ENCODE measurements at places on chromosomes 5 and 9. TPM values are rescaled to one million over a fixed set of nuclear protein-coding genes. Genes with fewer than 3 reads are reported as not detected.

DNA sequence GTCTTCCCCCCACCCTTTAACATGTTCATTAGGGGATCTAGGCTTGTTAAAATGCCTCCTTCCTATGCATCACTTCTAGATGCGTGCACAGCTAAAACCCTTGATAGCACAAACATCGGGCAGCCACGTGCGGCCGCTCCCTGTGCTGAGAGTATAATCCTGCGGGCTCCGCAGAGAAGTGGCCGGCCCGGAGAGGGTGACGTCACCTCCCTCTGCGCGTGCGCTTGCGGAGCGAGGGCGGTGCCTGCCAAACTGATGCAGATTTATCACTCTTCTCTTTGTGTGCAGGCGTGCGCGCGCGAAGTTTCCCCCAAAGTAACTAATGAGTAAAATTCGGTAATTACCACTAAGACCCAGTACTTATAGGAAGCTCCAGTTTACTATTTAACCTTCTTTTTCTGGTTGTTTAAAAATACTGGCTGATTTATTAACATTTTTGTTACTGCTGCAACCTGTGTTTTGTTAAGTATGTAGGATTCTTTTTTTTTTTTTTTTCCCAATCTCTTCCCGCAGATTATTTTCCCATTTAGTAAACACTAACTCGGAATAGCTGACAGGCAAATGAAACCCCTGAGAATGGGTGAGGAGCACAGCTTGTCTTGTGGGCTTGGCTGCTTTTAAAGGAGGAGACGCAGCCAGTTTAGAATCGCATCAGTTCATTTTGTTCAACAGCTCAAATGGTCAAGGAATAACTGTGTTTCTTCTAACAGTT is 121.6 kb downstream of the TRIO start:
- DNase-seq = peak; percentile 97

- no peak for DNase-seq
Measured at GRCh38 chr5:65722575-65723403, 784 bp downstream of the NLN start.

DNA sequence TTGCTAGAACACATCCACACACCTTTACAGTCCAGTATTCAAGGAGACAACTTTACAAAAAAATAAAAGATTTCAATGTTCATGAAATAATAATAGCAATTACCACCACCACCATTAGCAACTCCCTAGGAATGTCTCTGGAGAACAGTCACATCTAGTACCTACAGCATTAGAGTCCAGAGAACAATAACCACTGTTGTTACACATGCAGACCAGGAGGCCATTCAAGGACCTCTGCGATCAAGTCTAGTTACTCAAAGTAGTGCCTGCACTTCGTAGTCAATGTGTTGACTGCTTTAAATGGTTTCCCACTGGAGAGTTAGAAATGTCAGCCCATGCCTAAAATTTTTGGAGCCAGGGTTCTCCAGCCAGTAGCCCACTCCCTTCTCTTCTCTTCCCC is 244.4 kb downstream of the DEPDC1B start:
- no peak for DNase-seq

GRCh38 chr9:70222354-70222753 is 36.4 kb upstream of the SMC5 start:
- DNase-seq = no peak

- peak; percentile 45 for DNase-seq
Measured at GRCh38 chr9:4640027-4640426, 22.1 kb upstream of the PLPP6 start.

DNA sequence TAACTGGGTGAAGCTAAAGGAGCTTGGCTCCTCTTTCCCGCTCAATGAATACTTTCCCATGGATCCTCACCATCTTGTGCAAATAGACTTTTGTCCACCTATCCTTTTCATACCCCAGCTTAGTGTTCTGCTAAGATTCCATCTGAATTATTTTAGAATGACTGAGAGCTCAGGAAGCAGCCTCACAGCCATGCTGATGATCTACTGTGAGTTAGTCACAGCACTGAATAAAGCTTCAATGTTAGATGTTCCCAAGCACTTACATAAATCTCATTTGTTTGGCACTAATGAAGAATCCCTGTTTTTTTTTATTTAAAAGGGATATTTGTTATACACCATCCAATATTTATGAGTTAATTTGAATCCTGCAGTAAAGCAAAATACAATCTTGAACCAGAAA is 317.6 kb upstream of the TRPC7 start:
- DNase-seq = no peak

DNA sequence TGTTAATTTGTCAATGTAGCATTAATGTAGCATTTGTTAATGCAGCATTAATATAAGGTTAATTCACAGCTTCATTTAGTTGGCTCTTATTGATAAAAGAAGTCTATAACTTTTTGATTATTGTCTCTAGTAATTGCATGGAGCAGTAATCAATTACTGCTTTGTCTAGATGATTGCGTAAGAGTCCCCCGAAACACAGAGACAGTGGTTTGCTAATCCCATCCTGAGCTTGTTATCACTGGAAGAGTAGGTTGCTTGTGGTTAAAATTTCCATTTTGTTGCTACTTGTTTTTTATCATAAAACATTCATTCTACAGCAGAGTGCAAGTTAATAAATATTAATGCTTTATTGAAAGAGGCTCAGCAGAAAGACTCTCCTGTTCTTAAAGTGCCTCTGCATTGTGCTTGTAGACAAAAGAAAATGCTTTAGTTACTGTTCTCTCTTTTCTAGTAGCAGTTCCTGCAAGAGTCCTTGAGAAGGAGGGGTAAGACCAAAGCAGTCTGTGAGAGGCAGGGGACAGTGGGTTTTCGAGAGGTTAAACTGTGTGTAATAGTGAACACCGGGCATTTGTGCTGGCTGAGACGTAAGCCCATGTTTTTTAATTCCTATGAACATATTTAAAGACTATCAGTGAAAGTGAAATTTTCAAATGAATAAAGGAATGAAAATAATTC is 291.7 kb downstream of the TRPM3 start:
- no peak for DNase-seq

- no peak for DNase-seq
Measured at GRCh38 chr9:120915854-120916470, 10.6 kb downstream of the TRAF1 start.

GRCh38 chr9:120859361-120859760 is 16.6 kb upstream of the PSMD5 start:
- DNase-seq = no peak

- no peak for DNase-seq
Measured at GRCh38 chr5:75366787-75367186, 29.8 kb downstream of the HMGCR start.

DNA sequence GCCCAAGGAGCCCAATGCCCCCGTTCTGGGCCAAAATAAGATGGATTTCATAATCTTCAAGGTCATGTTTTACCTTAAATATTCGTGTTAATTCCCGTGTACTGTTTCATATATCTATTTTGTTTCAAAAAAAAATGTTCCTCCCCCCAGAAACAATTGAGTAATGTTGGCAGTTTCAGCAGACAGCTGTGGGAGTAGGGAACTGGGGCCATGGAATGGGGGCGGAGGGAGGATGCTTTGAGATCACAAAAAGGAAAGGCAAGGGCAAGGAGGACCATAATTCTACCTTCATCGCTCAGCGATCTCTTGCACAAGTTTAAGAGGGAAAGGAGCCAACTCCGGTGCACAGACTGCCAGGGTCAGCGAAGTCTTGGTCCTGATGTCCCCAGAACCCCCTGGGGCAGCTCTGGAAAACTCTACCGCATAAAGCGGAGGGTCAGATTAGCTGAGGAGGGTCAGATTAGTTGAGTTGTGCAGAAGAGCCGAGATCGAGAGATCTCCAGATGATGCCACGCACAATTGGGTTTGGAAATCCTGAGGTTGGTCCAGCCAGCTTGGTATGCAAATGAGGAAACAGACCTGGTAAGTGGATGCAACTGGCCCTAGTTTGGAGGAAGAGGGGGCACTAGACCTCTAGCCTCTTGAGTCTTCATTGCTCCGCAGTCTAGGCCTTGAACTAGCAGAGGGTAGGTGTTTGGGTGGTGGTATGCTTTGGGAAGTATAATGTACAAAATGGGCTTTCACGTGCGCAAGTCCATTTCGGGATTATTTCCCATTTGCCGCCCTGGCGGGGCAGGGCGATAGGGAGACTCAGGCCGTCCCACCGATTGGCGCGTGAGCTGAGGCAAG is 24.0 kb downstream of the CDKN2A start:
- no peak for DNase-seq

- DNase-seq = no peak
Measured at GRCh38 chr5:53276825-53277224, 167.3 kb upstream of the MOCS2 start.

DNA sequence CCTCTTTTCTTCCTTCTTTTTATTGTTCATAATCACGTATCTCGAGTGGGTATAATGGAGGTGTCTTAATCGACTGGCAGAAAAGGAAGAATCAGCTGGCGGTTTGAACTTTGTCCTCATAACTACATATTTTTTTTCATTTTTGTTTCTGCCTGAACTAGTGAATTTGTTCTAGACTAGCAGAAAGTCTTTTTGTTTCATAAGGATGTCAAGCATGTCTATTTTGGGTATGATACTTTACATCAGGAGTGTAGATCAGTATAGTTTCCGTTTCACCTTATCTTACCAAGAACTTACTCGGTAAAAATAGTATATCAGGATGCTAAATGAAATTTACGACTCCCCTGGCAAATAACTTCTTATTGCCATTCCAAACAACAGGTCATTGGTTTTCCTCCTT is 278.9 kb downstream of the CHSY3 start:
- no peak for DNase-seq

DNA sequence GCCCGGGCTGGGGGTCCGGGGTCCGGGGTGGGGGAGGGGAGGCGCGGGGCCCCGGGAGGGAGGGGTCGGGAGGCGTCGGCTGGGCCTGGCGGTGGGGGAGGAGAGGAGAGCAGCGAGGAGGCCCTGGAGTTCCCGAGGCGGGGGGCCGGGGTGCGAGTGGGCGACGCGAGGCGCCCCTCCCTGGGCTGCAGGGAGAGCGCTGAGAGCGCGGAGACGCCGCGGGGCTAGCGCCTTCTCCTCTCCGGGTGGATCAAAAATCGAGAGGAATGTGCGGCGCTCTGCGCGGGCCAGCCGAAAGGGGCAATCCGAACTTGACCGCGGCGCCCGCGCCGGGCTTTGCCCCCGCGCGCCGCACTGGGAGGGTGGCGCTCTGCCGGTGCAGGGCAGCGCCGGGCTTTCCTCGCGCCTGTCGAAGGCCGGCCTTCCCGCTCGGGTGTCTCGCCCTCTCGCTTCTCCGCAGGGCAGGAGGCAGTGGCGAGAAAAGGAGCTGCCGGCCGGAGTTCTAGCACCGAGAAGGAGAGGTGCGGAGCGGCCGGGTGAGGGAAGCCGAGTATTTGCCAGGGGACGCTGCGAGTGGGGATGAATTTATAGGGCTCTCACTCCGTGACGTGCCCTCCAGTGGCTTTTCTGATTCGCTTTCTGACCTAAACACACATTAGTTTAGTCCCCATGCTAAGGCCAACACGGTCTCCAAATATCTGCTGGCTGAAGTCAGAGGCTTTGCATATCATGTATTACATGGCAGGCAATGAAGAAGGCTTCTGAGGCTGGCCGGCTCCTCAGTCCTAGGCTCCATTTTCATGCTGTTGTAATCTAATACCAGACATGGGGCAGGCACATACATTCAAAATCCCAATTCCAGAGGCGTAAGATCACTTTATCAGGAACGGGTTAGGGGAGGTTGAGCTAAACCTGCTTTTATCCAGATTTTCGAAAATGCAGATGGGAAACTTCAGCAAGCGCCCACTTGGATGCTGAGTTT is 503 bp upstream of the GDNF start:
- peak; percentile 63 for DNase-seq

- no peak for DNase-seq
Measured at GRCh38 chr5:10826971-10827370, 65.9 kb upstream of the DAP start.

GRCh38 chr9:128987805-128988204 is 40.3 kb downstream of the NUP188 start:
- no peak for DNase-seq

DNA sequence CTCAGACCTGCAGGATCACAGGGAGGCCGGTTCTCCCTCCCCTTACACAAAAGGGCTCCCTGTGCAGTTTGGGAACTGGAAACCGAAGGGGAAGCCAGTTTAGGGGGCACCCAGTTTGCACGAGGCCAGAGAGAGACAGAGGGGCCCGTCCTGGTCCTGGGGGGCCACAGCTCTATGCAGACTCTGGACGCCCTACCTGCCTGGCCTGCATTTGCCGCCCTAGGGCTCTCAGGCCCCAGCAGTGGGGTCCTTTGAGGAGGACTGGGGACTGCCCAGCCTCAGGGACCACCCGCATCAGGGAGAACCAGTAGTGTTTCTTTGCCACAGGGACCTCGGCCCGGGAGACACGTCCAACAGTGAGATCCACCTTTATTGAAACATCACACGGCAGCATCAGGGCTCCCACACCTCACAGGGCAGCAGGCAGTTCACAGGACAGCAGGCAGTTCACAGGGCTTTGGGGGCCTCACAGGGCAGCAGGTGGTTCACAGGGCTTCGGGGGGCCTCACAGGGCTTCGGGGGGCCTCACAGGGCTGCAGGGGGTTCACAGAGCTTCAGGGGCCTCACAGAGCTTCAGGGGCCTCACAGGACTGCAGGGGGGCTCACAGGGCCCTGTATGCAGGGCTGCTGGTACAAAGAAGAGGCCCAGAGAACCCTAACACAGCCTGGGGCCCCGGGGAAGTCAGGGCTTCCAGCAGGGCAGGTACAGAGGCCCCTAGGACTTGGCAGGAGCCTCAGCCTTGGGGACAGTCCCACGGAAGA is 648 bp upstream of the NSMF start:
- DNase-seq = peak; percentile 59

DNA sequence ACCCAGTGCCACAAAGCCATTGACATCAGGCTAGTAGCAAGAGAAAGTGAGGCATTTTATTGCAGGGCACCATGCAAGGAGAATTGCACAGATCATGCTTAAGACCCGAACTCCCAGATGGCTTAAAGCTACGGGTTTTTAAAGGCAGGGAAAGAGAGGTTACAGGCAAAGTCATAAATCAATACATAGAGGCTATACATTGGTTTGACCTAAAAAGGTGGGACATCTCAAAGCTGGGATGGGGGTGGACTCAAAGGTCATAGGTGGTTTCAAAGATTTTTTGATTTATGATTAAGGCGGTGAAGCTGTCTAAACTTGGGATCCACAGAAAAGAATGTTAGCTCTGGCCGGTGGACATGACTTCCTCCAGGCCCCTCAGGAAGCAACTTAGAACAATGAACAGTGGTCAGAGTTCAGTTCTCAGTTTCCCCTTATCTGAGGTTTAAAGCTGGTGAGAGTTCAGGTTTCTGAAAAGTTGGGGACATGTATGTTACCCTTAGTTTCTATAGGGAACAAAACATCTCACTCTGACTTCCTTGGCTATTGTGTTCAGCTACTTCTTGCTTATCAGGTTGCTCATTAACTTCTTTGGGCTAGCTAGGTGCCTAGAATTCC is 6.0 kb upstream of the RBM22 start:
- DNase-seq = no peak

- DNase-seq = no peak
Measured at GRCh38 chr5:160152287-160152686, 33.0 kb upstream of the PWWP2A start.

- DNase-seq = no peak
Measured at GRCh38 chr5:7802855-7803254, 48.1 kb downstream of the CFAP90 start.

- peak; percentile 88 for DNase-seq
Measured at GRCh38 chr9:133609311-133610098, at the start of gene FAM163B. TSS of gene FAM163B (minus strand) at chr9:133609389. CDS start at chr9:133580223, 29,166 bp downstream.

The MEIKIN gene
- 0.20 TPM for polyA plus RNA-seq

The IFNA14 gene
- not detected for polyA plus RNA-seq

The CD274 gene
- 4.9 TPM for polyA plus RNA-seq

The LAMC3 gene
- 1.4 TPM for polyA plus RNA-seq

The DOCK8 gene
- polyA plus RNA-seq = 1.5 TPM

The SLC6A18 gene
- polyA plus RNA-seq = not detected

The STING1 gene
- polyA plus RNA-seq = 47.9 TPM

The NSUN2 gene
- 23.7 TPM for polyA plus RNA-seq

The NRG2 gene
- 1.4 TPM for polyA plus RNA-seq

The OMD gene
- polyA plus RNA-seq = 11.7 TPM

The FGFR4 gene
- polyA plus RNA-seq = 1.5 TPM

The ITK gene
- 0.34 TPM for polyA plus RNA-seq

The FCN1 gene
- 1.7 TPM for polyA plus RNA-seq

Data from right cardiac atrium (tissue), 5 donors.